CD4-positive, alpha-beta T cell treated with Interferon gamma for 1 hour (primary cell): ENCODE measurements at places on chromosomes 5 and 9.

GRCh38 chr9:22514871-22515270 is 68.2 kb downstream of the DMRTA1 start:
- DNase-seq, result no peak

GRCh38 chr9:36258996-36259533 is 817 bp upstream of the GNE start:
- no peak for DNase-seq

- no peak for DNase-seq
These were observed 278.0 kb upstream of the SMC2 start for GRCh38 chr9:103816146-103816545.

- DNase-seq, result no peak
These were observed 646.6 kb downstream of the PDE4D start for GRCh38 chr5:59246882-59247281.

- DNase-seq, result peak; percentile 6
These were observed 145.9 kb downstream of the PRELID2 start for GRCh38 chr5:145689235-145689634.
